ENCODE measurements at places on chromosomes 16 and 17. TPM values are rescaled to one million over a fixed set of nuclear protein-coding genes. Genes with fewer than 3 reads are reported as not detected.

DNA sequence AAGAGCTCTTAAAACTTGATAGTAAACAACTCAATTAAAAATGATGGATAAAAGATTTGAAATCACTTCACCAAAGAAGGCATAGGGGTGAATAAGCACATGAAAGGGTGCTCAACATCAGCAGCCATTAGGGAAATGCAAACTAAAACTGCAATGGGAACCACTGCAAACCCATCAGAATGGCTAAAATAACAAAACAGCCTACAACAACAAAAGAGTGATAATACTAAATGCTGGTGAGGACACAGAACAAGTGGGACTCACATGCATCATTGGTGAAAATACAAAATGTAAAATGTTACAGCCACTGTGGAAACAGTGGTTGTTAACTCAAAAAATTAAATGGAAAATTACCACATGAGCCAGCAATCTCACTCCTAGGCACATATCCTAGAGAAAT lies 121.5 kb downstream of the CDK5R1 start:
- DNase-seq: no peak

- DNase-seq: no peak
These were observed 5.6 kb upstream of the TUBG2 start for GRCh38 chr17:42653179-42654124.

LIMD2 gene
- 24.7 TPM for polyA plus RNA-seq

GRCh38 chr16:82700541-82701235 lies 73.9 kb downstream of the CDH13 start:
- no peak for DNase-seq

DNA sequence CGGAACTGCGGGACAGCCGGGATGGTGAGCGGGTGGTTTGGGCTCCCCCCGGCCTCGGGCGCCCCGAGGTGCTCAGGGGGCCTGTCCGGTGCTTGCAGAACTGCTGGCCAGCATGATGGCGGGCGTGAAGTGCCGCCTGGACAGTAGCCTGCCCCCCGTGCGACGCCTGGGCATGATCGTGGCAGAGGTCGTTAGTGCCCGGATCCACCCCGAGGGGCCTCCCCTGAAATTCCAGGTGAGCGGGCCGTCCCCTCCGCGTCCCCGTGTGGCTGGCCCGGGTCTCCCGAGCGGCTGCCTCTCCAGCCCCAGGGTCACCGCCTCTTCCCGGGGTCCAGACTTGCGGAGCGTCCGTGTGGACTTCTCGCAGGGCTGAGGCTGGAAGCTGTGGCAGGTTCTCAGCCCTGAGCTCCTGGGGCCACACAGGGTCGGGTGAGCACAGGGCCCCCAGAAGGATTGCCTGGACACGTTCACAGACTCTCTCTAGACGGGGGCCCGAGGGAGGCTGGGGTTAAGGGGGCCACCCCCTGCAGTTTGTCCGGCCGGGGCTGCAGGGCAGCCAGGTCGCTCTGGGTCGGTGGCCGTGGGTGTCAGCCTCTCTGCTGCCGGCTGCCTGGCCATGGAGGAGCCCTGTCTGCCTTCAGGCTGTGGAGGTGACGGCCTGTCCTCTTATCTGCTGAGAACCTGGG lies 7.4 kb downstream of the TELO2 start:
- DNase-seq: no peak

DNA sequence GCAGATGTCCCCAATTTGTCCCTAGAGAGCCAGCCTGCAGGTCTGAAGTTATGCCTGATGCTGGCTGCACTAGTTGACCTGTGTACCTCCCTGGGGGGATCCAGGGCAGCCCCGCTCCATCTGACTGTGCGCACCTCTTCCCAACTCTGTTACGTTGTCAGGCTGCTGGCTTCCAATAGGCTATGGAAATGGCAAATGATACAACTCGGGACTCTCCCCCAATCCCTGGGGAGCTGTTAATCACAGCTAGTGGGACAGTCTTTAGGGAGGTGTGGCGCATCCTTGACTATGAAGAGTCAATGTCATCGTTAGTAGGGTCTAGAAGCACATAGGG lies 30.1 kb downstream of the GPRC5B start:
- DNase-seq: no peak

DNA sequence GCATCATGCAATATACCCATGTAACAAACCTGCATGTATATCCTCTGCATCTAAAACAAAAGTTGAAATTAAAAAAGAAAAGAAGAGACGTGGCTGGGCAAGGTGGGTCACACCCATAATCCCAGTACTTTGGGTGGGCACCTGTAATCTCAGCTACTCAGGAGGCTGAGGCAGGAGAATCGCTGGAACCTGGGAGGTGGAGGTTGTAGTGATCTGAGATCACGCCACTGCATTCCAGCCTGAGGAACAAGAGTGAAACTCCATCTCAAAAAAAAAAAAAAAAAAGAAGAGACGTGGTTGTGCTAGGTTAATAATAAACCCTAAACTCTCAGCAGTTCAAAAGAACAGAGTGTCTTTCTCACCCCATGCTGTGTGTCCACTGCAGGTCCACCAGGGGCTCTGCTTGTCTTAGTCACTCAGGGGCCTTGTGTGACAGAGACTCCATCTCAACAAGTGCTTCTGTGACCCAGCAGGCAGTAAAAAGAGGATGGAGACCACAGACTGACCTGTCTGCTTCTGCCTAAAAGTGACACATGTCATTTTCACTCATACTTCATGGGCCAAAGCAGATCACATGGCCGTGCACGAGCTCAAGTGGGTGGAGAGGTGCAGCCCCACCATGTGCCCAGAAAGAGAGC lies 22.3 kb upstream of the N4BP1 start:
- DNase-seq: no peak

GRCh38 chr16:88387180-88387765 lies 4.5 kb downstream of the ZNF469 start:
- no peak for DNase-seq

- no peak for DNase-seq
These were observed 789 bp upstream of the PIPOX start for GRCh38 chr17:29042026-29042678.

DNA sequence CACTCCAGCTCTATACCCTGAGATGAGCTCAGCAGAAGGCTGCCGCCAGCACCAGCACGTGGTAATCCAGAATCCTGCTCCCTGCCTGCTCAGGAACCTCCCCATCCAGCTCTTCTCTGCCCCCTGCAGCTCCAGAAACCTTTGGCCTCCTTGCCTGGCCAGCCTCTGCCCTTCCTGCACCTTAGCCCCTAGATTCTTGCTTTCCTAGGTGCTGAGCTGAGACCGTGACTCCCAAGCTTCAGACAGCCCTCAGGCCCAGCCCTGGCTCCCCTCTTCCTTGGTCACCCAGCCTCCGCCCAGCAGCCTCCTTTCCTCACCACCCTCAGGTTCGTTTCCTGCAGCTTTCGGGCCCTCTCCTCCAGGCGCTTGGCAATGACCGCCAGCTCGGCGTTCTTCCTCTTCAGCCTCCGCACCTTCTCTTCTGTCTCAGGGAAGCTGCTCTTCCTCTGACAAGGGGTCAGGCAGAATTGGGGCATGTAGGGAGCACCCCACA lies 2.6 kb downstream of the TSPOAP1 start:
- no peak for DNase-seq

- DNase-seq: no peak
These were observed 22.8 kb downstream of the ZNF423 start for GRCh38 chr16:49833085-49833484.

TNFRSF13B gene
- not detected for polyA plus RNA-seq

SLC22A31 gene
- polyA plus RNA-seq: 0.49 TPM

DNA sequence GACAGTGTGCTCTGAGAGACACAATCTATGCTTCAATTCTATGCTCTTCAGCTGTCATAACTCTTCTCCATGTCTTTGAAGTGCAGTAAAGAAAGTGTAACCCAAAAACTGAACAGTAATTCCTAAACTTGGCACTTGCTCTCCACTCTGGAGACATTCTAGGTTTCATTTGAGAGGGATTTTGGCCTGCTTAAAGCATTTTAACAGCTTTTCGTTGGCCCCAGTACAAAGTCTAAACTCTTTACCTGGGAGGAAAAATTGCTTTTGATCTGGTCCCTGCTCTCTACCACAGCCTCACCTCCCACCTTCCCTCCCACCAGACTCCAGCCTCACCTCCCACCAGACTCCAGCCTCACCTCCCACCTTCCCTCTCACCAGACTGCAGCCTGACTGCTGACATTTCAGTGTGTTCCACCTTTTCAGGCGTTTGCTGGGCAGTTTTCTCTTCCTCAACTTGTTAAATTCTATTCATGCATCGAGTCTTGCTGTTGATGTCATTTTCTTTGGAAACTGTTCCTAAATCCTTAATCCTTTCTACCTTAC lies 132.6 kb downstream of the RPTOR start:
- DNase-seq: no peak

- no peak for DNase-seq
These were observed 45.8 kb downstream of the NOS2 start for GRCh38 chr17:27754549-27754948.

DNA sequence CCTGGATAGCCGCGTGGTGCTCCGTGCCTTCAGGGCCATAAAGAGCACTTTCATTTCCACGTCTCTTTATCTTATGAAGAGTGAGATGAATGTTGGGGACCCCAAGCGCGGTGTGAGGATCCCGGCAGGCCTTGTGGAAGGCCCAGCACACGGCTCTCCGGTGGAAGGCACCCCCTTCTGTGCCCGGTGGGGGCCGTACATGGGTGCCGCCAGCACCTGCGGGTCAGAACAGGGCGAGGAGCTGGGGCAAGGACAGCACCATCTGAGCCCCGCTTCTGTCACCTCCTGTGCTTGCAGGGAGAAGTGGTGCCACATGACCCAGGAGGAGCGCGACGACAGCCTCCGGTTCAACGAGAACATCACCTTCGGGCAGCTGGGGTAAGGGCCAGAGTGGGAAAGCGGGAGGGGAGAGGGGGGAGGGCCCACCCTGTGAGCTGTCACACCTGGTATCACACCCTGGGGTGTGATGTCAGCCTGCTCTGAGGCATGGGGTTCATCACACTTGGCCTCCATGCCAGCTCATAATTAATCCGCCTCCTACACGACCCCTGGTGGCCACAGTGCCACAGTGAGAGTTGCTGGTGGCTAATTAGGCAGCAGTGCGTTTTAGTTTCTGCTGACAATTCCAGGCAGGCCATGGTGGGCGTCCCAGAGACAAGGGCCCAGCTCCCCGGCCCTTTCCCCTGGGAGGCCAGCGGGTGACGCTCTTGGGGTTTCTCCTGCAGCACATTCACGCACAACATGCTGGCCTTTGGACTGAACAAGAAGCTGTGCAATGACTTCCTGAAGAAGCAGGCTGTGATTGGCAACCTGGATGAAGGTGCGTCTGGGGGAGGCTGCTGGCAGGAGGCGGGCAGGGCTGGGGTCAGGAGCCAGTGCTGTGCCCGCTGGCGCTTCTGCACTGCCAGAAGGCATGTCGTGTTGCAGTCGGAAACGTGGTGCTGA lies 25.7 kb downstream of the CIBAR2 start:
- no peak for DNase-seq

ICAM2 gene
- 32.6 TPM for polyA plus RNA-seq

HSF4 gene
- 3.5 TPM for polyA plus RNA-seq

GRCh38 chr16:81427219-81427618 lies 17.4 kb upstream of the CMIP start:
- DNase-seq: no peak

- no peak for DNase-seq
These were observed 9.4 kb downstream of the ZNF652 start for GRCh38 chr17:49352587-49353154.

GRCh38 chr17:13835151-13835550 lies 233.4 kb upstream of the HS3ST3A1 start:
- DNase-seq: no peak

DNA sequence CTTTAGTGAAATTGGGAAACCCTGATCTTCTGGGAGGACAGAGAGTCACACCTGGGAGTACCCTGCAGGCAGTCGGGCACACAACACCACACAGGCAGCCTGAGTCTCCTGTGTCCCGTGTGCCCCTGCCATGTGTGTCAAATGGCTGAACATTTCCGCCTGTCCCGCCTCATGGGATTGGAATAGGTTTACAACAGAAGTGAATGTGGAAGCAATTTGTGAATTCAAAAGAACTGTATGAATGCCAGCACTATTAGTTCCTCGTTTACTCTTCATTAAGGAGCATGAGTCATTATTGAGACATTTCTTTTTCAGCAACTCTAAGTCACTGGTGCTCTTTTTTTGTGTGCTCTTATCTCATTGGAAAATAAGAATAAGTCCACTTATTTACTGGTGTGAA lies 226.5 kb downstream of the PMP22 start:
- DNase-seq: no peak

DNA sequence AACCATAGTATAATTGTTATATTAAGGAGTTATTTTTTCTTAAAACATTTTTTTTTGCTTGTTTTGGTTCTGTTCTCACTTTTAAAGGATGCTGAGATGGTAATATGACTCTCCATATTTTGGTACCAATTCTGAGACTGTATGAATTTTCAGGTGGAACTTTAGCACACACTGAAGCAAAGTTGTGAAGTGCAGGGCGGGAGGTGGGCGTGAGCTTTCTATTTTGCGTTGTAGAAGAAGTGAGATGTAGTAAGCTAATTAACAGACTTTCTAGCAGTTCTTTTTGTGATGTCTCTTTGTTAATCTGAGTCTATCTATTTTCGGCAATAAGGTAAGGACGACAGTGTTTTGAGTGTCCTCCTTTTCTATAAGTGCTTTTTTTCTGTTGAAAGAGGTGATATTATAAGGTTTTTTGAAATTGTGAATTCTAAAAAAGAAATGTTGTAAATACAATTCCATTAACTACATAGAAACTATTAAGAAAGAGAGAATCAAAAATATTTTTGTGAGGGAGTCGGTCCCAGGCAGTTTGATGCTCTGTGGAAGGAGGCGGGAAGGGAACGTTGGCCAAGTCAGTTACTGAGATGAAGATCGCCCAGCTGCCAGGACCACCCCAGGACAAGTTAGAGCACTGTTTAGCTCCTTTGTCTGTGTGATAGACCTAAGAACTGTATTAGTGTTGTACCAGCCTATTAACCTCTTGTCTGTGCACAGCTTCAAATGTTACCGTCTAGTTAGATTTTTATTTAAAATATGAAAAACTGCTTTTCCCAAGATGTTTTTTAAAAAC lies 65.0 kb downstream of the CCDC182 start:
- DNase-seq: no peak

DOK4 gene
- 34.9 TPM for polyA plus RNA-seq

- no peak for DNase-seq
These were observed 379.7 kb downstream of the CA10 start for GRCh38 chr17:51778842-51779241.

SYT17 gene
- polyA plus RNA-seq: 8.7 TPM

DNA sequence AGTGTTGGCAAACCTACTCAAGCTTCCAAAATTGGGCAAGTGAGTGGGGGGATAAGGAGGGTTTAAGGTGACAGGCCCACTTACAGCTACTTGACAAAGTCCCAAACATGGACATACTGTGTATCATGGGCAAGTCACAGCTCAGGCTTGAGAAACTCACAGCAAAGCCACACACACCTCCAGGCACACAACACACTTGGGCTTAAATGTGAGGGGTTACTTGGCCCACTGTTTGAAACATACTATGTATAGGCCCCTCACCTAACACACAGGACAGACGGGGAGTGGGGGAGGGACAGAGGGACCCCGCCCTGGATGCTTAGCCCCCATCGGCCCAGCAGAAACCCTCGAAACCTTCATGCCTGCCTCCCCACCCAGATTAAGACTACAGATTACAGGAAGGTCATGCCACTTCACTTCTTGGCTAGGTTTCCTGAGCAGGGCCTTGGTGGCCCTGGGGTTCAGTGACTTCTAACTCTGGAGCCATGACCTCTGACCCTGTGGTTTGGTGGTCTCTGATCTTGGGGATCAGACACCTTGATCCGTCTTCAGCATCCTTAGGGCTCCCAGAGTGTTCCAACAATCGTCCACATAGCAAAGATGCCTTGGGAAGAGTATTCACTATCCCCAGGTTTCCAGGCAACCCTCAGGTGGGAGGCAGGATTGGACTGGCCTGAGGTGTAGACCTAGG lies 2.3 kb upstream of the SAMD14 start:
- DNase-seq: no peak

GRCh38 chr17:65137021-65137939 lies at the start of gene RGS9:
Gene RGS9, plus strand, starts transcription at chr17:65137370. Its CDS starts 171 bp downstream, at chr17:65137541.
- DNase-seq: peak; percentile 70
